ENCODE measurements at places on chromosomes 11 and 22. TPM values are rescaled to one million over a fixed set of nuclear protein-coding genes. Genes with fewer than 3 reads are reported as not detected.

The TTC28 gene
- total RNA-seq = 56.6 TPM

The RHOD gene
- total RNA-seq = 29.9 TPM

The OR8G1 gene
- total RNA-seq = not detected

The TUBA8 gene
- 3.6 TPM for total RNA-seq

The DGCR6 gene
- total RNA-seq = 4.3 TPM

The MRPL17 gene
- total RNA-seq = 30.6 TPM

The LRRC32 gene
- total RNA-seq = 222 TPM

The MAML2 gene
- 48.0 TPM for total RNA-seq

The OR2AG1 gene
- total RNA-seq = not detected

The POLR2F gene
- total RNA-seq = 63.2 TPM

The C1QTNF5 gene
- total RNA-seq = 18.0 TPM

The KCNJ1 gene
- not detected for total RNA-seq

The OR2AT4 gene
- not detected for total RNA-seq

The MB gene
- total RNA-seq = 0.44 TPM

The MYOD1 gene
- not detected for total RNA-seq

DNA sequence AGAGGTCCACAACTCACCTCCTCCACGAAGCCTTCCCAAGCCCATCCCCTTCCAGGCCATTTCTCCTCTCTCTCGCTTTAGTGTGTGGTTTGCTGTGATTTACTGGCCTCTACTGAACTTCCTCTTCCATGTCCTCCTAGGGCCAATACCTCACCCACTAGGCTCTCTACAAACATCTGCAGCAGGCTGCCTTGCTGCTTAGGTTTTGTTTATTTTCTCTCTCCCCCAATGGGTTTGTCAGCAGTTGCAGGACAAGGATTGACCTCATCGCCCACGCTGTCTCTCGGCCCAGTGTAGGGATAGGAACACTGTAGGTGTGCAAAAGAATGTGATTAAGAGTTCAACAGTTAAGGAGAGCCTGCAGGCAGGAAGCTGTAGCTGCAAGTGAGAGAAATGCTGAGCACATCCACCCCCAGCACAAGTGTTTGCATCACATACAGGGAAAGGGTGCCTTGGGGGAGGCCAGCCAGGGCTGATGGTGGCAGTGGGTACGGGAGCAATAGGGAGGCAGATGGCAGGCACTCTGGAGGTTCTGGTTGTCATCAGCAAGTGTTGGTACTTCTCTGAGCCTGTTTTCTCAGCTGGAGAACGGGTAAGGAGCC, 1.4 kb downstream of the PC start:
- DNase-seq = no peak

DNA sequence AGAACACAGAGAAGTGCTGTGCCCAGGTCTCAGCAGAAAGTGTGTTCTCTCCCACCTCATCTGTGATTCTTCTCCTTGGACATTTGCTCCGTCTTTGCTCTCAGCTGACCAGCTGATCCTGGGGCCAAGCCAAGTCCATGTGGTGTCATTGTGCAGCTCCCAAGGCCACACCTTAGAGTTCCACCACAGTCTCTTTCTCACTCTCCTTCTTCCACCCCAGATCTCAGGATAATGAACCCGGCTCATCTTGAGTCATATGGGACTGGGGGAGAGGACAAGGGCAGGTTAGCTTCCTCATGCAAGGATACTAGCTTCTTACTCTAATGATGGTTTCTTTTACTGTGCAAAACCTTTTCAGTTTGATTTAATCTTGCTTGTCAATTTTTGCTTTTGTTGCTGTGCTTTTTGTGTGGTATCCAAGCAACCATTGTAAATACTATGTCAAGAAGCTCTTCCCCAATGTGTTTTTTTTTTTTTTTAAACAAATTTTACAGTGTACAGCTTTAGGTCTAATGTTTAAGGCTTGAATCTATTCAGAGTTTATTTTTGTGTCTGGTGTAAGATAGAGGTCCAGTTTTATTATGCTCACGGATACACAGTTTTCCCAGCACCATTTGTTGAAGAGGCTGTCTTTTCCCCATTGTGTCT, 75.0 kb upstream of the OR4B1 start:
- DNase-seq = no peak

- no peak for DNase-seq
These were observed 71.1 kb upstream of the SLC5A12 start for GRCh38 chr11:26792941-26793340.

- no peak for DNase-seq
These were observed 73.4 kb downstream of the DEUP1 start for GRCh38 chr11:93403930-93404329.

GRCh38 chr11:96122601-96123074, 198.7 kb upstream of the MTMR2 start:
- DNase-seq = no peak

DNA sequence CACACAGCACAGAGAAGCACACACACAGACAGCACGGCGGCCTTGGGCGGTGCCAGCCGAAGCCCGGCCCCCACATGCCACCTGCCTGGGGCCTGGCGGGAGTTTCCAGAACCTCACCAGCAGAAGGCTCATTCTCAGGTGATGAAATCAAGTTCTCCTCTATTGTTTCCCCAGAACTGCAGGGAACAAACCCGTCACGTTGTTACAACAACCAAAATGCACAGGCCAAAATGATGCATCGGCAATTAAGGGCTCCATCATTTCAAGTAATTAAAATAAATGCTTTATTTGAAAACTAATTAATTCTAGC, 30.8 kb downstream of the GNB1L start:
- DNase-seq = no peak

DNA sequence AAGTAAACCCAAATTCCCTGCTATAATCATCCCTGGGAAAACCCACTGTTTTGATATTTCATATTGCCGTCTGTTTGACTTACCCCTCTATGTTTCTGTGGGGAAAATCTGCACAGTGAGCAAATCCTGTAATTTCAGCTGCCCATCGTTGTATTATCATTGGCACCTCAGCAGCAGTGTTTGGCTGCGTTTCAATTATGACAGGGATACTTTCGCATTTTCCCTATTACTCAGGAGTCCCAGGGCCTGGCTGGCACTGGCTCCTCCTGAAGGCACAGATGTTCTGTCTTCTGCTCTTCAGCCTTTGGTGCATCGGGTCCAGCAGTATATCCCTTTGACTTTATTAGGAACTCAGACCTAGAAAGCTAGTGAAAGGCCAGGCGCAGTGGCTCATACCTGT, 12.2 kb upstream of the MMP12 start:
- no peak for DNase-seq

DNA sequence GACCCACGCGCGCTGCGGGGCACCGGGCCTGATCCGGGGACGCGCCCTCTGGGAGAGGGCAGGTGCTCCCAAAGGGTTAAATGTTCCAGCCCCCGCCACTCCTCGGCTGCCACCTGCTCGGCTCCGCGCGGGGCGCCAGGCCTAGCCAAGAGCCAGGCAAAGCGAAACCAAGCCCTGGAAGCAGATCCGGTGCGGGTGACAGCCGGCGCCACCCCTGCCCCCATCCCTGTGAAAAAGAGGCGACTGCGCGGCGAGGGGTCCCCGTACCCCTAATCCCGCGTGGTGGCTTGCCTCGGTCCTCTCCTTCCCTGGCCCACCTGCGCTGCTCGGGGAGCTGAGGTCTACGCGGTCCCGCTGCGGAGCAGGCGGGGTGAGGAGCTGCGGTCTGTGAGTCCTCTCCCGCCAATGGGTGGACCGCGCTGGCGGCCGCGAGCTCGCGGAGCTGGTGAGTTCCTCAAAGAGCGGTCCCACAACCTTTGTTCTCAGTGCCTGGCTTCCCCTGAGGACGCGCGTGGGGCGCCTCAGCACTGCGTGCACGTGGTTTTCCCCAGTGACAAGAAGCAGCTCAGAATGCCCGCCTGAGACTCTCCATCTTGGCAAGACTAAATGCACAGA, at the start of gene ME3:
ME3 (minus strand) TSS at position 610 of the 615 bp plus-strand sequence.
- peak; percentile 24 for DNase-seq

DNA sequence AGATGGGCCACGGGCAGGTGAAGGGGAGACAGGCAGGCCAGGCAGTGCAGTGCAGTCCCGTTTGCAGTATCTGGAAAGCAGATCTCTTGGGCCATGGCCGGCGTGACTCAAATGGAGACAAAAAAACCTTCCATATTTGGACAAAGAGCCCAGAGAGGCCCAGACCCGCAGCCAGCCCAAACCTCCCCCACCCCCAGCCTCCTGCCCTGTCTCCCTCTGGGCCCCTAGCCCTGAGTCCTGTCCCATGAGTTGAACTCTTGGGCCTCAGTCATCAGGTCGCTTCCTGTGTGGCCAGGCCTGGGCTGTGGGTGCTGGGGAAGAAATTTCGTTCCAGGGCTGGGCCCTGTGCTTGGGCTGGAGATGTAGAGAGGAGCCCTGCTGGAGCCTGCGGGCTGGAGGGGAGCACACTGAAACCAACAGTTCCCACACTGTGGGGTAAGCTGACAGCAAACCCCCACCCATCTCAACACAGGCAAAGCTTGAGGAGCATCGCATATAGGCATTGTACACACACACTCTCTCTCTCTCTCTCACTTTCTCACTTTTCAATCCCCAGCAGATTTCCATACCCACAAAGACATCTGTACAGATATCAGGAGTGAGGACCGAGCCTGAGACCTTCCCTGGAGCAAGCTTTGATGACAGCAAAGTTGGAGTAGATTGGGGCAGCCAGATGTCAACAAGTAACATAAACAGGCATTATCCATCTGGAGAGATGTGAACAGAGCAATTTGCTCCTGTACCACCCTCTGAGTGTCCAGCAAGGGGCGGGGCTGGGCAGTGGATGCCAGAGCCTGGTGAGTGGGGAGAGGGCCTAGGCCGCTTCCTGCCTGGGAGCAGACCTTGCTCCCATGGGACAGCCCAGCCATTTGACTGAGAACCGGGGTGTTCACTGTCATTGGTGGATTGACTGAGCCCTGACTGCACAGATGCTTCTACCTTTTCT, 17.2 kb downstream of the ARHGEF17 start:
- DNase-seq = no peak

GRCh38 chr11:124618863-124619262, 3.8 kb upstream of the TBRG1 start:
- DNase-seq = no peak

GRCh38 chr22:46220921-46221320, 29.2 kb downstream of the CDPF1 start:
- DNase-seq = no peak

GRCh38 chr11:104435494-104435893, 271.5 kb upstream of the PDGFD start:
- no peak for DNase-seq

DNA sequence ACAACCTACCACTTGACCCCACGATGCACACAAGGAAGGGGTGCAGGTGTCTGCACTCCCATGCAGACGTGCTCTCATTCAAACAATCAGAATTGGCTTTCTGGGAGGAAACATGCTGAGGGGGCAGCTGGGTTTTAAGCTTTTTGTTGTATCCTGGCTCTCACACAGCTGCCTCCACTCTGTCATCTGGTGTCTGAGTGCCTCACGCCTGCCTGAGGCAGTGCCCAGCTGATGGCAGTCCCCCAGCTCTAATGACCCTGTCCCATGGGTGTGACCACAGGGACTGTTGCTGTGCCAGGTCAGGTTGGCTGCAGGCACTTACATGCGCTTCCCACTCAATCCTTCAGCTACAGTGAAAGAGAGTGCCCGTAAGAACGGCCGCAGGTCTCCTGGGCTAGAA, 53.7 kb downstream of the ARFGAP3 start:
- no peak for DNase-seq

GRCh38 chr11:119056421-119056999, 495 bp downstream of the HYOU1 start:
- DNase-seq = no peak

DNA sequence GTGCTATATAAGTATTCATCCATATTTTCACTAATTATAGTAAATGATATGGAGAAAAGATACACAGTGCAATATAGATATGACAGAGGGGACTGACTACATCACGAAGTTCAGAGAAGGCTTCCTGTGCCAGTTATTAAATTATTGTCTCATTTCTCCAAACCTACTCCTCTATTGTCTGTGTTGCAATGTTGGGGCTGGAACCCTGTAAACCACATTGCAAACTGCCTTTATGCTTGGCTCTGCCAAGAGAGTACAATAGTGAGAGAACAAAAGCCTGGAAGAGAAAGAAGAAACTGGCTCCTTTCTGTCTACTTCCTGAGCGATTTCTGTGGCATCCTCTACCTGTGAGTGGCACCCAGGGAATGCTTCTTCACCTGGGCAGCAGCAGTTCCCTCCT, 46.4 kb downstream of the ME3 start:
- DNase-seq = no peak

DNA sequence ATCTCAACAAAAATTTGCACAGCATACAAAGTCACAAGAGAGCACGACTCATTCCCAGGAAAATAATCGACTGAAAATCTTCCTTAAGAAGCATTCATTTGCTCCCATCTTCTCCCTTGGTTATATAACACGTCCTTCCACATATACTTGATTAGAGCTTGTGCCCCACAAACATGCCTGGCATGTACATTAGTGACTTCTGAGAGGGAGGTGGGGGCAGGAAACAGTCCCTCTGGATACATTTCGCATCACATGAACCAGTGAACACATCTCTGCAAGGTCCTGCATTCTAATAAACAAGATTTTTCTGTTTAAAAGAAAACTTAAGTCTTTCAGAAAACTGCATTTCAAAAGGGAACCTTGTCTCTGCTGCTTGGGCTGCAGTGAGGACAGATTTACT, 54.1 kb upstream of the IGLL5 start:
- DNase-seq = no peak

GRCh38 chr11:102936864-102937509, 18.5 kb downstream of the MMP13 start:
- no peak for DNase-seq

DNA sequence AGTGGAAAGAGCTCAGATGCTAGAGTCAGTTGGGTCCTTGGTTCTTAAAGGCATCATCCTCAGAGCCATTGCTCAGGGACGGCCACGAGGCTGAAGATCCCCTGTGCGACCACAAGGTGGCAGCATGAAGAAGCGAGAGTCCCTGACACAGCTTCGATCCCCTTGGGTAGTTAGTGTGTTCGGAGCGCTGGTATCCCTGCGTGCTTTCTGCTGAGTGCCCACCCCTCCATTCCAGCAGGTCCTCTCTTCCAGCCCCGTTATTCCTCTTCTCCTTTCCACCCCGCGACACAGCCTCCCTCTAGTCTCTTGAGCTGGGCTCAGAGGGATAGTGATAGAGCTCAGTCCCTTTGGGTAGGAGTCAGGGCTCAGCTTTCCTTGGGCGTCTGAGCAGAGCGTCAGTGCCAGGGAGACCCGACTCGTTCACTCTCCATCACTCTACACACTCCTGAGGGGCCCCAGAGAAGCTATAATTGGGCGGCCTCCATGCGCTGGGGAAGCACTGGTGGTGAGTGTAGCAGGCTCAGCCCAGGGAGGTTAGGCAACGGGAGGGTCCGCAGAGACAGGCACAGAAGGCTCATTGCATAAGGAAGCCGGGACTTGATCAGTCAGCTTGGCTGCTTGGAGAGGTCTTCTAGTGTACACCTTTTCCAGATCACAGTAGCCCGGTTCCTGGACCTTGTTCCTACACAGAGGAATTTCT, at the start of gene OR51D1:
OR51D1 (plus strand) TSS at position 516 of the 700 bp plus-strand sequence. CDS start 2,314 bp downstream, outside the sequence.
- peak; percentile 45 for DNase-seq

- DNase-seq = no peak
These were observed 33.9 kb downstream of the TSPAN4 start for GRCh38 chr11:876545-876944.

- no peak for DNase-seq
These were observed 4.3 kb upstream of the OSBPL5 start for GRCh38 chr11:3169255-3170043.
